Stimulated activated CD4-positive, alpha-beta T cell treated with anti-CD3 and anti-CD28 coated beads, Interleukin-2, amount 100 ng/mL, for 24 hours (primary cell): ENCODE measurements at places on chromosomes 1 and 21.

GRCh38 chr1:67676287-67676686 lies 8.7 kb upstream of the GADD45A start:
- no peak for DNase-seq

- DNase-seq = no peak
Observed at GRCh38 chr1:62281922-62282555, 37.2 kb downstream of the KANK4 start.

DNA sequence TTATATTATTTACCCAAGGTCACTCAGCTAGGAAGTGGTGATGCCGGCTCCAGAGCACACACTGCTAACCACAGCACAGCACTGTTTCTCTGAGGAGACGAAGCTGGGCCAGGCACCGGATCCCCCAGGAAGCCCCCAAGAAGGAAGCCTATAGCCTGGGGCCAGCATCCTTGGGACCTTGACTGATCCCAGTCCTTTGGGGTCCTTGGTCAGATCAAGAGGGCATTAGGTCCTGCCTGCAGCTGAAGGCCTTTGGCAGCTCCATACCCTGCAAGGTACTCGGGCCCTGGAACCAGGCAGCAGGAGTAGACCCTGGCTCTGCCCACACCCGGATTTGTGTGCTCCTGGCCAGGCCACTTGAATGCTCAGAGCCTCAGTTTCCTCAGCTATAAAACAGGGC lies 128.0 kb downstream of the LACTBL1 start:
- no peak for DNase-seq

DNA sequence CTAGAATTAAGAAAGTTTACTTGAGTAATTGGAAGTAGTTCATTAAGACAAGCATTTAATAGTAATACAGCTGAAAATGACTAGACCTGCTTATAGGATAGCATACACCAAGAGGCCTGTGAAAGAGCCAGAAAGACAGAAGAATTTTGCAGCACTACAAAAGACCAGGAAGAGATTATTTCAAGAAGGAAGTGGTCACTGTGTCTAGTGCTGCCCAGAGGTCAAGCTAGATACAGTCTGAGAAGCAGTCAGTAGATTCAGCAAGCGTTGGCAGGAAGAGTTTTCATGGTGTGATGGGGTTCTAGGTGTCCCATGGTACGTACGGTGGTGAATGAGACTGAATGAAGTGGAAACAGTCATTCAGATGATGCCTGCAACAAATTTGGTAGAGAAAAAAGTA lies 31.5 kb downstream of the RGS8 start:
- DNase-seq = no peak

GRCh38 chr1:93384656-93385055 lies 38.9 kb downstream of the DR1 start:
- no peak for DNase-seq
